ENCODE measurements at places on chromosomes 16 and 17.

GRCh38 chr16:89708481-89708931 is 7.0 kb upstream of the SPATA2L start:
- no peak for DNase-seq

DNA sequence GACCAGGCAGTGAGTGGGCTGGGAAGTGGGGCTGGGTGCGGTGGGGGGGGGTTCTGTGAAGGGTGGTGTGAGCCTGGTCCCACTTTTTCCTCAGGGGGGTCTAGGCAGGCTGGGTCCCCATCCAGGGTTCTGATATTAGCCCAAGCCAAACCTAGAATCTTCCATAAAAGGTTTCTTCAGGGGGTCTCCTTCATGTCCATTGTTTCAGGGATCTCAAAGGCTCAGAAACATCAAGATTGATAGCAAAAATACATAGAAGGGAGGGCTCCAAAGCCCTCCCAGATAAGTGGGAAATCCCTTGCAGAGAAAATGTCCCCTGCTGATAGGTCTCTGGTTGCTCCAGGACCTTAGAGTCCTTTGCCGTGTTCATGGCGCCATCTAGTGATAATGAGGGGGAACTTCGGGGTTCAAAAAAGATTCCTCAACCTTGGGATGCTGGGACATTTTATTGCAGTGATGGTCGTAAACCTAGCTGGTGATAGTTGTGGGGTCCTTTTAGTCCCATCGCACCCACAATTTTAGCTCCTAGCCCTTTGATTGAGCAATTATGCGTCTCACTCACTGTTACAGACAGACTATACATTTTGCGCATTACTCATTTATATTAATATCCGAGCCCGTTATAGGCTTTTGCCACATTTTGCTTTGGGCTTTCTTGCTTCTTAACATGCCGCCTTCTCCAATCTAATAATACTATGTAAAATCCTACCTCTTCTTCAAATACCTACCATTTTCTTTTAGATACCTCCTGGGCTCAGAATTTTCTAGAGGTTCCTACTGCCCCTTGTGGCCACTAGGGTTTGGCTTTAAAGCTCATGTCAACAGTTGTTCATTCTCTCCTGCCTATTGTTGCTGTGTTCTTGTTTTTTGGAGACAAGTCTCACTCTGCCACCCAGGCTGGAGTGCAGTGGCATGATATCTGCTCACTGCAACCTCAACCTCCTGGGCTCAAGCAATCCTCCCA is 35.1 kb downstream of the IGF2BP1 start:
- no peak for DNase-seq

- DNase-seq: no peak
Observed at GRCh38 chr17:64084086-64084939, 45.6 kb downstream of the ERN1 start.

DNA sequence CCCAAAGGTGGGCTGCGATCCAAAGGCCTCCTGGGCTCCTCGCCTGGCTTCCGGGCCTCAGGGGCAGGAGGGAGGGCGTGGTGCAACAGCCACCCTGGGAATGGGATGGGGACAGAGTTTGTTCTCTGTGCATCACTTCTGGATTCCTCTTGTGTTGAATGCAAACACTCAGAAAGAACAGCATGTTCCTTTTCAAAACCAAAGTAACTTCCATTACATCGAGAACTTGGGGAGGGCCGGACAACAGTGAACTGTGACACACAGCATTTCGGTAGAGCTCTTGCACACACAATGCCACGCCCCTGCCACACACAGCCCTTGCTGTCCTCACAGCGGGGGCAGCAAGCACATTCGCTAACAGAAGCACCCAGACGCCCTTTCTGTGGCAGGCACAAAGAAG is 36.1 kb upstream of the FASN start:
- DNase-seq: no peak

GRCh38 chr16:1494711-1495110 is 1.6 kb downstream of the TELO2 start:
- no peak for DNase-seq

DNA sequence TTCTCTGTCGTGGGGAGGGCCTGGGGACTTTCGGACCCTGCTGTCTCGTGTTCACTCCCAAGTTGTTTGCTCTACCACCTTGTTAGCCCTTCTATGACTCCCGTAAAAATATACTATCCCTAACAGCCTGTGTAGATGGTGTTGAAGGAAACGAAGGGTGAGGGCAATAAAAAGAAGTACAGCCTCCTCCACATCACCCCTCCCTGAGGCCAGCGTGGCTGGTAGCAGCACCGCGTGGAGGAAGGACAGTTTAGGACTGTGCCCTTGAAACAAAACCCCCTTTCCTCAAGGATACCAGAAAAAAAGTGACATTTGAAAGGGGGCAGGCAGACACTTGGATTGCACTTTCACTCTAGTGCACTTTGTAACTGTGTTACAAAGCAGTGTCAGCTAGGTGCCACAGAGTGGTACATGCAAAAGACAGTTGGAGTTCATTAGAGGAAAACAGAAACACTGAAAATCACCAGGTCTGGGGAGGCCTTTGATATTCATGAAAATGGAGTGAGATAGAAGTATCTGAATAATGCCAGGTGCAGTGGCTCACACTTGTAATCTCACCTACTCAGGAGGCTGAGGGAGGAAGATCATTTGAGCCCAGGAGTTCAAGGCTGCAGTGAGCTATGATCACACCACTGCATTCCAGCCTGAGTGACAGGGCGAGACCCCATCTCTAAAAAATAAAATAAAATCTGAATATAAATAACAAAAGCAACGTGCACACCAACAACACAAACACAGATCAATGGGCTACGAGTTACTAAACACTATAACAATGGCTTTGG is 53.8 kb downstream of the TBX4 start:
- no peak for DNase-seq

GRCh38 chr16:2967211-2967631 is 1.9 kb upstream of the PAQR4 start:
- DNase-seq: no peak

- no peak for DNase-seq
Observed at GRCh38 chr16:27491894-27492587, 57.7 kb downstream of the GTF3C1 start.
